ENCODE measurements at places on chromosomes 11 and 22. TPM values are rescaled to one million over a fixed set of nuclear protein-coding genes. Genes with fewer than 3 reads are reported as not detected.

Gene ELFN2
- total RNA-seq = 0.08 TPM

Gene MMP12
- not detected for total RNA-seq

Gene MOV10L1
- not detected for total RNA-seq

Gene GPHA2
- total RNA-seq = not detected

Gene GAB4
- total RNA-seq = not detected

Gene HIRA
- 46.0 TPM for total RNA-seq

Gene IGSF9B
- total RNA-seq = 73.6 TPM

Gene RAG2
- not detected for total RNA-seq

Gene APLNR
- total RNA-seq = not detected

Gene RASD2
- total RNA-seq = not detected

Gene FAT3
- not detected for total RNA-seq

Gene FXYD6
- not detected for total RNA-seq

Gene MMP13
- not detected for total RNA-seq

Gene SLC37A2
- 0.17 TPM for total RNA-seq

DNA sequence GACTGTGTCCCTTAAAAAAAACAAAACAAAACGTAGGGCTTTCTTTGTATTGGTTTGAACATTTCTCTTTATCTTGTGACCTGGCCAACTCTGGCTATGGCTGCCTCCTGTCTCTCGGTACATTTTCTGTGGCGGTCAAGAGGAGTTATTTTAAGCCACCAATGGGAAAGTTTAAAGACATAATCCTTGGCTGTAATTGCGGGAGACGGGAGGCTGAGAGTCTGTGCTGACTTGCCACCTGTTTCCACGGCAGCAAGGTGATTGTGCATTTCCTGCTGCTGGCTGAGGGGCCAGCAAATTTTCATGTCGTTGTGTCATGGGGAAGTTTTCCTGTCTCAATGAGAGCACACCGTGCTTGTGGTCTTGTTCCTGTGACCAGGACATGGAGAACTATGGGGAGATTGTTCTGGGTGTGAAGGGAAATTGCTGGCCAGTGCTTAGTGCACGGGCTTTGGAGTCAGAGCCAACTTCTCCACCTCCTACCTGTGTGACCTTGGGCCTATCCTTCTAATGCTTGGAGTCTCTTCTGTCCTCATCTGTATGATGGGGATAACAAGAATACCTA, 11.0 kb downstream of the PTPRJ start:
- no peaks in the 10 kb centered on the region for H3K27me3 ChIP-seq
- peak overlapping the region; percentile 79 for H3K27ac ChIP-seq
- peaks cover 14% of the 10 kb centered on the region for H3K36me3 ChIP-seq
- DNase-seq = no peak

DNA sequence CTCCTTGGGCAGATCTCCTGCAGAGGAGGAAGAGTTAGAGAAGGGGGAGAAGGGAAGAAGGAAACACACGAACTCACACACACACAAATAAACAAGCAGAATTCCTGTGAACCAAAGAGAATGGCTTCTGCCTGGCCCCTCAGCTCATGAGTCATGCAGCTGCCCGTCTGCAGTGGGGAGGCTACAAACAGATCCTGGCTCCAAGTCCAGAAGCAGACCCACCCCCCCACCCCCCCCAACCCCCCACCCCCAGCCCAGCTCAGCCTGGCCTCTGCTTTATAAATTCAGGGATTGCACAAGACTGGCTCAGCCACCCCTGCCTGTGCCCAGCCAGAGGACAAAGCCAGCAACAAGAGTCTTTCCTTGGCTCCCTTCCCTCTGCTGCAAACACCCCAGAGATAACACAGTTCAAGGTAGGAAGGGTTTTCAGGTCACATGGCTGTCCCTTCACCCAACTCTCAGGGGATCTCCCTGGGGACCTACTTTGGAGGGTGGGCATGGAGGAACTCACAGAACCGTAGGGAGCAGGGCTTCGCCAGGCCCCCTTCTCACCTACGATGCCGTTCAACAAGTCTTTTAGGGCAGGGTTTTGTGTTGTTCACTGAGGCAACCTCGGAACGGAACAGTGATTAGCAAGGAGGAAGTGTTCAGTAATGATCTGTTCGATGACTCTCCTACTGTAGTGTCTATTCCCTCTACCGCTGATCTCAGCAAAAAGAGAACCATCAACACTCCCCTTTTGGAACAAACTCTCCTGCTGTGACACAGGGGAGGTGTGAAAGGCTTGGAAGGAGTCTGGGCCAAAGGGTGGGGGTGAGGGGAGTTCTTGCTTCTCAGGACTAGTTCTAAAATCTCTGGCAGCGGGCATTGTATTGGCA, 35.5 kb downstream of the RPL27A start:
- no peak overlapping the region for H3K27ac ChIP-seq
- H3K4me3 ChIP-seq = no peak overlapping the region
- peaks cover 5% of the 10 kb centered on the region for H3K27me3 ChIP-seq
- peaks cover 7% of the 10 kb centered on the region for H3K4me1 ChIP-seq
- H3K36me3 ChIP-seq = no peaks in the 10 kb centered on the region
- DNase-seq = no peak

GRCh38 chr22:45130891-45131290, 32.8 kb upstream of the NUP50 start:
- peak overlapping the region; percentile 11 for H3K4me3 ChIP-seq
- H3K27ac ChIP-seq = peak overlapping the region; percentile 74
- H3K36me3 ChIP-seq = peaks cover 25% of the 10 kb centered on the region
- no peak for DNase-seq

DNA sequence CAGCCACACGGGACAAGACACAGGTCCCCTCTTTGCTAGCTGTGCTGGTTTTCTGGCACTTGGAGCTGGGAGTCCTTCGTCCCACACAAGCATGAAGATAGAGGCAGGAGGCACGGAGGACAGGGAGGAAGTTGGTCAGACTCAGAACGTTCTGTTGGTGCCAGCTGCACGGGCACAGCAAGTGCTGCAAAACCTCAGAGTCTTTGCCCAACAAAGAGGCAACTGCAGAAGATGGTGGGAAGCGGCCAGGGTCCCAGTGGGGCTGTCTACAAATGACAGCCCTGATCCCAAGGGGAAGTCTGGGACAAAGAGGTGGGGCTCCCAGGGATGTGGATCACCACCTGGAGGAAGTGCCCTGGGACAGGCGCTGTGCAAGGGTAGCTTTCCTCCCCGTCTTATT, 9.4 kb upstream of the OSM start:
- H3K4me3 ChIP-seq = no peak overlapping the region
- H3K27me3 ChIP-seq = no peaks in the 10 kb centered on the region
- DNase-seq = no peak
- peak overlapping the region; percentile 67 for H3K27ac ChIP-seq
- peaks cover 22% of the 10 kb centered on the region for H3K36me3 ChIP-seq

DNA sequence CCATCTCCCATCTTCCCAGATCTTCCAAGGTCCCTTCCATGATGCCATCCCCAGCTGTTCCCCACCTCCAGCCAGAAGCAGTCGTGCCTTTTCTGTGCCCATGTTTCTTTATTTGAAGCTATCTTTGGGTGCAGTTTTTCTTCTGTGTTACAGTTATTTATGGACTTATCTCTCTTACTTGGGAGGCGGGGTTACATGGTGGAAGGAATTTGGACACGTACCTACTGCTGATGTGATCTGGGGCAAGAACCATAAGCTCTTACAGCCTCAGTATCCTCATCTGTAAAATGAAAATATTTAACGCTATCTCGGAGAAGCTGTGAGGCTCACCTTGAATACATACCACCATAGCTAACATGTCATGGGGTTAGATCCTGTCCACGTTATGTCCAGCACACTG, 98.9 kb downstream of the ZBTB16 start:
- no peak overlapping the region for H3K27ac ChIP-seq
- no peak for DNase-seq
- H3K27me3 ChIP-seq = peaks cover 1% of the 10 kb centered on the region
- peaks cover 46% of the 10 kb centered on the region for H3K4me1 ChIP-seq
- H3K36me3 ChIP-seq = peaks cover 3% of the 10 kb centered on the region
- no peak overlapping the region for H3K4me3 ChIP-seq

GRCh38 chr22:29056472-29056871, 5.2 kb downstream of the C22orf31 start:
- no peak overlapping the region for H3K27ac ChIP-seq
- peaks cover 35% of the 10 kb centered on the region for H3K27me3 ChIP-seq
- H3K4me3 ChIP-seq = no peak overlapping the region
- DNase-seq = no peak

DNA sequence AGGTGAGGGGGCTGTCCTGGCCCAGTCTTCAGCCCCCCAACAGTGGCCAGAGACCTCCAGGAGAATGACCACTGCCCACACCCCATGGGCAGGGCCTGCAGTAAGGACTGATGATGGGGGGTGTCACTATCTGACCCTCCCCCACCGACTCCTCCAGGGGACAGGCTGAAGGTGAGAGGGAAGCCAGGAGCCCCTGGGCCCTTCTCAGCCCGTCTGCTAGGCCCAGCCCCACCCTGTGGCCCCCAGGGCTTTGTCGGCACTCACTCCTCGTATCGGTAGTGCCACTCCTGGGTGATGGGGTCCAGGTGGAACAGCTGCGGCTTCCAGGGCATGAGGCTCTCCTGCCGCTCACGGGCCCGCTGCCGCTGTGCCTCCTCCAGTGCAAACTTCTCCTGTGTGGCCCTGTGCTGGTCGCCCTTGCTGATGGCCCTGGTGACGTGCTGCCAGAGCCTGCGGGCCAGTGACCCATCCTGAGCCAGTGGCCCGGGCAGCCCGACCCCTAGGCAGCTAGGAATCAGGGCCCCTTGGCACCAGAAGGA, 35.4 kb upstream of the CARS1 start:
- no peak overlapping the region for H3K27ac ChIP-seq
- H3K4me3 ChIP-seq = no peak overlapping the region
- H3K36me3 ChIP-seq = no peaks in the 10 kb centered on the region
- H3K27me3 ChIP-seq = no peaks in the 10 kb centered on the region
- H3K4me1 ChIP-seq = no peaks in the 10 kb centered on the region

- no peak overlapping the region for H3K27ac ChIP-seq
- H3K4me3 ChIP-seq = no peak overlapping the region
- peaks cover 7% of the 10 kb centered on the region for H3K36me3 ChIP-seq
- DNase-seq = no peak
Observed at GRCh38 chr11:63551889-63552266, 11.3 kb downstream of the PLAAT2 start.

DNA sequence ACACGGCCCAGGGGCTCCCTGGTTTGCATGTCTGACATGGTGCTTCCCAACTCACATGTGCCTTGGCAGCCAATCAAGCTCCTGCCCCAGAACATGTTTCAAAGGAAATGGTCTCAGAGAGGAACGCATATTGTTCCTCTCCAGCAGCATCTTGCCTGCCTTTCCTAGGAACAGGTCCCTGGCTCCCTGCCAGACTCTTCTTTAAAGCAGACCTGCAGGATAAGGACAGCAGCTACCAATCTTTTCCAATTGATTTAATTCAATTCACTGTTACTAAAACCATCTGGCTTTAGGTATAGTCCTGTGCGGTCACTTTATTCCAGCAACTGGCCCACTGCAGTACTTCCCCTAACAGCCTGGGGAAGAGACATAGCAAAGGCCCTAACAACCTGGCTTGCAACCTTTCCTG, 79.9 kb downstream of the AMBRA1 start:
- no peak overlapping the region for H3K4me3 ChIP-seq
- no peaks in the 10 kb centered on the region for H3K27me3 ChIP-seq
- H3K27ac ChIP-seq = peak overlapping the region; percentile 28

DNA sequence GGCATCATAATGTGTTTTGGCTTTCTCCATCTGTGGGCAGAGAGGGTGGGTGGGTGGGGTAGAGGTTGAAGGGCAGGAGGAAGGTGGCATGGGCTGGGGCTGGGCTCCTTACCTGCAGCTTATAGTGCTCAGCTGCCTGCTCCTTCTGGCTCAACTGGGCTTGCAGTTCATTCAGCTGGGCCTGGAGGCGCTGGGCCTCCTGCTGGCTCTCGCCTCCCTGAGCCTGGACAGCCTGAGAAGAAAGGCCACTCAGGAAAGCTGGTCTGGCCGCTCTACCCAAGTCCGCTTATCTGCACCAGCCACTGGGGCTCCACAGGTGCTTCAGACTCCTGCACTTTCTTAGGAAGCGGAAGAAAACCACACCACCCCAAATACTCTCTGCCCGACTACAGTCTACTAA, 10.4 kb downstream of the IL18BP start:
- DNase-seq = no peak
- H3K4me3 ChIP-seq = no peak overlapping the region
- H3K36me3 ChIP-seq = peaks cover 44% of the 10 kb centered on the region
- H3K27me3 ChIP-seq = peaks cover 2% of the 10 kb centered on the region

GRCh38 chr22:39446239-39446721, 10.5 kb upstream of the MGAT3 start:
- peaks cover under 1% of the 10 kb centered on the region for H3K27me3 ChIP-seq
- no peak for DNase-seq
- H3K4me3 ChIP-seq = no peak overlapping the region
- peak overlapping the region; percentile 36 for H3K27ac ChIP-seq
- H3K4me1 ChIP-seq = peaks cover 25% of the 10 kb centered on the region
- H3K36me3 ChIP-seq = no peaks in the 10 kb centered on the region

DNA sequence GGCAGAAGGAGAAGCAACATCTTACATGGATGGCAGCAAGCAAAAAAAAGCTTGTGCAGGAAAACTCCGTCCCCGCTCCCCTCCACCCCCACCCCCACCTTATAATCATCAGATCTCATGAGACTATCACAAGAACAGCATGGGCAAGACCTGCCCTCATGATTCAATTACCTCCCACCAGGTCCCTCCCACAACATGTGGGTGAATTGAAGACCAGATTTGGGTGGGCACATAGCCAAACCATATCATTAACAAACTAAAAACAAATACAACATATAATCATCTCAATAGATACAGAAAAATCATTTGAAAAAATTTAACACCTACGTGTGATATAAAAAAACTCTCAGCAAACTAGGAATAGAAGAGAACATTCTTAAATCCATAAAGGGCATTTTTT, 88.8 kb downstream of the BUD13 start:
- no peak overlapping the region for H3K27ac ChIP-seq
- H3K27me3 ChIP-seq = peaks cover 31% of the 10 kb centered on the region
- no peaks in the 10 kb centered on the region for H3K36me3 ChIP-seq
- H3K4me1 ChIP-seq = no peaks in the 10 kb centered on the region
- no peak for DNase-seq

DNA sequence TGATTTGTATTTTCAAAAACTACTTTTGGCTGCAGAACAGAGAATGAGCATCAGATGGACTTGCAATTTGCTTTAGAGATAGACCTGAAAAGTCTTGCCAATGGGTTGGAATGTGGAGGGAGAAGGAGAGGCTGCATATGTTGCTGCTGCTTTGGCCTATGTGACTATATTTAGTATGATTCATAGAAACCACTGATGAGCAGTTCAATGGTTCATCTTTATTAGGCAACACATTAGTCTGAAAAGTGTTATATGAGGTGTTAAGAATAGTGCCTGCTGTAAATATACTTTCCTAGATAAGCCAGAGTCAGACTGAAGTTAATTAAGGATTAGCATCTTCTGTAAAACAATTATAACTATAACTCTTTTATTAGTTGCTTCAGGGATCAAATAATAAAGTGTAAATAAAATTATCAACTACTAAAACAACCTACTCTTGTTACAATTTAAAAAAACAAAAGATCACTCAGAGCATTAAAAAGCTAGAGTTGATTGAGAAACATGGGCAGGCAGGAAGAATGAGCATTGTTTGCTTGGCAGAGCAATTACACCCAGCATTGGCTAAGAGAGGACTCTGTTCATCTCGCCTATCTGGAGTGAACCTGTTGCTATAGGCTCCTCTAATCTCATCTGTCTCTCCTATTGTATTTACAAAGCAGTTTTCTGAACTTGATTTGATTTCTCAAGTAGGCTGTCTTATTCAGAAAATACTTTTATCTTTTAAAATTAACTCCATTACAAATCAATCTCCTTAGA, 36.3 kb downstream of the HORMAD2 start:
- DNase-seq = no peak
- peaks cover 1% of the 10 kb centered on the region for H3K36me3 ChIP-seq
- H3K4me1 ChIP-seq = peaks cover 48% of the 10 kb centered on the region
- H3K27me3 ChIP-seq = no peaks in the 10 kb centered on the region
- H3K27ac ChIP-seq = no peak overlapping the region

GRCh38 chr22:20583471-20583922, 76.1 kb downstream of the MED15 start:
- no peak overlapping the region for H3K4me3 ChIP-seq
- H3K27ac ChIP-seq = no peak overlapping the region
- peaks cover 8% of the 10 kb centered on the region for H3K36me3 ChIP-seq
- H3K4me1 ChIP-seq = no peaks in the 10 kb centered on the region
- DNase-seq = no peak

All from activated T-helper 1 cell treated with anti-CD3 and anti-CD28 coated beads, Interleukin-12 subunit alpha, Interleukin-12 subunit beta, Interleukin-2, Interleukin-4 antibody, amounts not matched to agents 30 ng/mL and 10 ng/mL and 1 ng/mL, durations not matched to agents 14 hours and 24 hours and 36 hours (primary cell).